ENCODE measurements at places on chromosomes 12 and 14.
A peak's percentile ranks its signal among the peaks of the same experiment; 100 is the strongest.

- DNase-seq: peak; percentile 43
Measured at GRCh38 chr14:98138666-98139065, 1133.3 kb downstream of the BCL11B start.

GRCh38 chr12:75329918-75330826 is at the start of gene CAPS2:
Gene CAPS2, minus strand, starts transcription at chr12:75330324. Its CDS starts 3,826 bp downstream, at chr12:75326498.
- DNase-seq: peak; percentile 62

GRCh38 chr14:91282954-91283645 is 38.6 kb upstream of the GPR68 start:
- DNase-seq: no peak

GRCh38 chr12:108218921-108219320 is 89.8 kb downstream of the WSCD2 start:
- no peak for DNase-seq

DNA sequence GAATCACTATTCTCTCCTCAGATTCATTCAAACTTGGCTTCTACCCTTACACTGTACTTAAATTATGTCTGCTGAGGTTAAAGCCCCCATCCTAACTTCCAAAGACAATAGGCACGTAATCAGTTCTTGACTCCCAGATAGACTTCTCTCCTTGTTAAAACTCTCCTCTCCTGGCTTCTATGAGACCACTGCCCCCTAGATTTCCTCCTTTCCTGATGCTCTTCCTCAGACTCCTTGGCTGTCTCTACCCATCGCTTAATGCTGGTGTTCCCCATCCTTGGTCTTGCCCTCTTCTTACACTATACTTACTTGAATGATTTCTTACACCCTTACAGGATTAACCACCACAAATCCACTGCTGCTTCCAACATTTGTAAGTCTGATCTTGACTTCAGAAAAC is 32.8 kb downstream of the TC2N start:
- no peak for DNase-seq

GRCh38 chr12:102407776-102408486 is 72.4 kb downstream of the IGF1 start:
- no peak for DNase-seq

GRCh38 chr12:128178565-128178964 is 88.4 kb upstream of the TMEM132C start:
- no peak for DNase-seq

DNA sequence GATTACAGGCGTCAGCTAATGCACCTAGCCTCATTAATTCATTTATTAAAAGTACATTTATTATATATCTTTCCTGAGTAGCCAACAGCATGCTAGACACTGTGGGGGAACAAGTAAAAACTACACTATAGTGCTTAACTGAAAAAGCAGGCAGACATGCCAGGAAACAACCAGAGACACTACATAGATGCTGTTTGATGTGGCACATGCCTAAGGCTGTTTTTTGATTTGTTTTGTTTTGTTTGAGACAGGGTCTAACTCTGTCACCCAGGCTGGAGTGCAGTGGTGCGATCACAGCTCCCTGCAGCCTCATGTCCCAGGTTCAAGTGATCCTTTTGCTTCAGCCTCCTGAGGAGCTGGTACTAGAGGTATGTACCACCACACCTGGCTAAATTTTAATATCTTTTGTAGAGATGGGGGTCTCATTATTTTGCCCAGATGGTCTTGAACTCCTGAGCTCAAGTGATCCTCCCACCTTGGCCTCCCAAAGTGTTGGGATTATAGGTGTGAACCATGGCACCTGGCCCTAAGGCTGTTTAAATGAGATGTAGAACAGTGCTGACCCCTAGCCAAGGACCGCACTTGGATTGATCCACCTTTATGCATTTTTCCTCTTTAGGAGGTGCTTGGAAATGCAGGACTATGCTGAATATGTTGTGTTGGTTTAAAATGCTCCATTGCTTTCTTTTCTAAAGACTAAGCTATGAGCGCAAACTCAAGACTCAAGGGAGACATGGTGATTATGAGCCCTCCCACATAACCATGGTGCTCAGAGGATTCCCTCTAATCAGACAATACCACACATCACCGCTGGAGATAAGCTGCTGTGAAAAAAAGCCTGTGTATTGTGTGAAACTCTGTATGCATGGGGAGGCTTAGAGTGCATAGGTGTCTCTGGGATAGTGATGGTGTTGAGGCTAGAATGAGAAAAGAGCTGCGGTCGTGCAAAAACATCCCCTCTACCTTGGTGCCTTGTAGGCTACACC is 10.5 kb upstream of the C14orf93 start:
- DNase-seq: no peak

GRCh38 chr14:54715239-54715638 is 148.3 kb downstream of the SAMD4A start:
- no peak for DNase-seq

DNA sequence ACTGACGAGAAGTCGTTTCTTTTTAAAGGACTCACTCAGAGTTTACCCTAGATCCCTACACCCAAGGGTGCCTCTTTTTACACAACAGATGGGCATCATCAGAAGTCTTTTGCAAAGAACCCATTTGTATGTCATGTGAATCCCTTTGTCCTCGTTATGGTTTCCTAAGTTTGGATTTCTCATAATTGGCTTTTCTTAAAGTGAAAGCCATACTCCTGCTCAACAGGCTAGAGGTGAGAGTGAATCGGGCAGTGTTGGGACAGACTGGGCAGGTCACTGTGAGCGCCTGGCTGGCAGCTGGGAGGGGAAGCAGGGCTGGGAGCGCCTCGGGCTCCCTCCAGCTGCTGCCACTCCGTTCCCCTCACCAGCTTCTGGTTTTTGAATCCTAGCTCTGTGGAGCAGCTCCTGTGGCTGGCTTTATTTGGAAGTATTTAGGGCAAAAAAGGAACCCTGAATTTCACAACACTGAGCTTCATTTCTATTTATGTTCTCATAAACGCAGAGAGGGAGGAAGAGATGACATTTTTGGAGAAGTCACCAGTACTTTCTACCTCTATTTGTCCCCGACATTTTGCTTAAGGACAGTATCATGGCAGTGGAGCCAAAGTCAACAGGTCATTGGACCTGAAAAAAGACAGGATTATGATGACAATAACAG is 63.8 kb upstream of the ACTN1 start:
- DNase-seq: no peak

GRCh38 chr14:80927083-80927989 is 14.2 kb downstream of the CEP128 start:
- no peak for DNase-seq

DNA sequence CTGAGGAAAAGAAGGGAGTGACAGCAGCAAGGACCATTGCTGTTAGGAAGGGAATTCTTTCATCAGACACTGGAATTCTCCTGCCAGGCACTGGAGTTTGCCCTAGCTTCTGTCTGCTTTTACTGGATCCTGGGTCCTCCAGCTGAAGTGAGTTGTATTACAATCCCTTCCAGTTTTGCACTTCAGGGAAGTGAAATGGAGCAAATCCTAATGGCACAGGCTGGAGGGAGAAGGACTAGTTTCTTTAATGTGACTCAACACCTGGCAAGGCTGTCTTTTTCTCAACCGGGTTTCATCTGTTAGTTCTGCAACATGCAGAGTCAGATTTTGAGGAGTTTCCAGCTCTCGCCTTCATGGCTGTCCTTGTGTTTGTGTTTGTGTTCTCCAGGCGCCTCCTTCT is 45.8 kb downstream of the ETV6 start:
- DNase-seq: no peak

- no peak for DNase-seq
Measured at GRCh38 chr14:54881235-54881760, 21.3 kb downstream of the GCH1 start.

- no peak for DNase-seq
Measured at GRCh38 chr12:31029916-31030562, 43.6 kb upstream of the DDX11 start.

DNA sequence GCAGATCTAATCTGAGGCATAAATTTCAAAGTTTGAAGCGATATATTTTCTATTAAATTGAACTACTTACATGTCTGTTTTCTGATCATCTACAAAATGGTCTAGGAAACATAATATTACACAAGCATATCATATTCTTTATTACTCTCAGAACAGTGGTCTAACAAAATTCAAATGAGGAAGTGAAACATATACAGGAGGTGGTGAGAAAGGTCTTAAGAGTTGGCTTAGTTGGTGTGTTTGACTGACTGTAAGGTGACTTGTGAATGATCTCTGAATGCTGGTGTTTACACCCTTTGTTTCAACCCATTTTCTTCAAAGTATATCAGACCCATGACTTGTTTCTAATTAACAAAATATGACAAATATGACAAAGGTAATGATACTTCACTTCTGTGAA is 1156.8 kb downstream of the SLC16A7 start:
- no peak for DNase-seq

- no peak for DNase-seq
Measured at GRCh38 chr12:98646294-98647090, 1.4 kb downstream of the APAF1 start.

DNA sequence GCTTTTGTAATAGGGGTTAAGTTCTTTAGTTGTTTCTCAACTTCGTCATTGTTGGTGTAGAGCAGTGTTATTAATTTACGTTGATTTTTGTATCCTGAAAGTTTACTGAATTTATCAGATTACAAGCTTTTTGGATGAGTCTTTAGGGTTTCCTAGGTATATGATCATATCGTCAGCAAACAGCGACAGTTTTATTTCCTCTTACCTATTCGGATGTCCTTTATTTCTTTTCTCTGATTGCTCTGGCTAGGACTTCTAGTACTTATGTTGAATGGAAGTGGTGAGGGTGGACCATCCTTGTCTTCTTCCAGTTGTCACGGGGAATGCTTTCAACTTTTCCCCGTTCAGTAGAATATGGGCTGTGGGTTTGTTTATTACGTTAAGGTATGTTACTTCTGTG is 37.8 kb downstream of the AEBP2 start:
- DNase-seq: no peak

GRCh38 chr12:64670919-64671639 is 60.8 kb downstream of the RASSF3 start:
- no peak for DNase-seq

DNA sequence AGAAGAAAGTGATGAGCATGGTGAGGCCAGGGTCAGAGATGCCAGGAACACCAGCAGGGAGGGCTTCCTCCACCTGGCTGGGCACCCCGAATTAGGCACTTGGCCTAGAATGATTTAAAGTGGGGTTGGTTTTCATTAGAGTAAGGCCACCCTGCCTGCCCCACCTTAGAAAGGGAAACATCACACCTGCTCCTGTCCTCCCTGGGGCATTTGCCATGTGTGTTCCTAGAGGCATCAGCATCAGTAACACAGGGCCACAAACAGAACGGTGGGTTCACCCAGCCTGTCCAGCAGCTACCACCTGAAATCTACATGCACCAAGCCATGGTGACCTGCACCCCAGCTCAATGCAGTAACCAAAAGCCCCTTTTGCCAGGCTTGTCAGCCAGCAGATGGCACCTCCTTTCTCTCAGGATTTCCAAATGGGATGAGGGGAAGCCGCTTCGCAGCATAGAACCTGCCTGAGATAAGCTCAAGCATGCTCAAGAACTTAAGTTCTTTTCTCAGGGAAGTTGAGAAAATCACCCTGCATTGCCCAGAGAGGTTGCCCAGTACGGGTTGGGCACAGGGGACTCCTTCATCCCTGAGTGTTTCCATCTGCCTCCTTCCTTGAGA is 338.8 kb downstream of the DPF3 start:
- no peak for DNase-seq

GRCh38 chr12:118017926-118018325 is 1.4 kb downstream of the RFC5 start:
- DNase-seq: no peak

DNA sequence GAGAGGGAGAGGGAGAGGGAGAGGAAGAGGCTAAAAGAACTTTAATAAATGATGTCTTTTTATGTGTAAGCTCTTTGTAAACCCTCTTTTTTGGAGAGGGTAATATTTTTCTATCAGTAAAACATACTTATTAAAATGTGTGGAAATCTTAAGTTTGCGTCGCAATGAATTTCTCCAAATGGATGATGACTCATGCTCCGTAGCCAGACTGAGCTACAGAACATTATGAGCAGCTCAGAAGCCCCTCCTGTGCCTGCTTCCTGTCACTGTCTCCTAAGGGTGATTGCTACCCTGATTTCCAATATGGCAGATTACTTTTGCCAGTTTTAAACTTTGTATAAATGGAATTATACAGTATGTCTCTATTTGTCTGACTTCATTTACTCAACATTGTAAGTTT is 13.0 kb upstream of the PYGL start:
- no peak for DNase-seq

GRCh38 chr12:124861492-124861891 is 2.2 kb downstream of the SCARB1 start:
- DNase-seq: no peak

DNA sequence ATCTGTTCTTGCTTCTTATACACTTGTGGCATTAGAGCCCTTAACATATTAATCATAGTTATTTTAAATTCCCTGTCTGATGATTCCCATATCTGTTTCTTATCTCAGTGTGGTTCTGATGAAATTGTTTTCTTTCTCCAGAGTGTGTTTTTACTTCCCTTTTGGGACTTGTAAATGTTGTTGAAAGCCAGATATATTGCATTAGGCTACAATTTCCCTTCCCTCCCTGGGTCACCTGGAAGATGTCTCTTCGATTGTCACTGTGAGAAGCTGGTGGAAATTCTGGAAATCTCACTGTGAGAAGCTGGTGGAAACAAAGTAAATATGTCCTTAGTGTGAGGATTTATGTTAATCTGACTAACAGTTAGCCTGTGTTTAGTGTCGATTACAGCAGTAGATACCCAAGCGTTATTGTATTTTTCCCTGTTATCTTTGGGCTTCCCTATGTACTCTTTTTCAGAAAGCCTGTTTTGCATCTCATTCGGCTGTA is 717.3 kb downstream of the TRHDE start:
- DNase-seq: no peak

DNA sequence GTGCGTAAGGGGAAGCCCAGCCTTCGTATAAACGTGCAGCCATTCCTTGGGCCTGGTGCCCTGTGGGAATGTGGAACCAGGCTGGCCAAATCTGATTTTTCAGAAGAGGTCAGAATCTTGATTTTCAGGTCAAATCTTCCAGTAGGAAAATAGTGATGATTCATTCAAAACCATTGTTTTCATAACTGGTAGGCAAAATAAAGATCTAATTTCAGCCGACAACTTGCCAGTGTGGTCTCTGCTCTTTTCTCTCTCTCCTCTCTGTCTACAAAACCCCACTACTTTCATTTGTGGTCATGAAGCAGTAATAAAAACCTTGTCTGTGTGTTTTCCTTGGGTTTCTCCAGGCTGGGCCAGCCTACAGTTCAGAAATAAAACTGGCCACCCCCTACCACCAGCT is 135.1 kb downstream of the RBM19 start:
- no peak for DNase-seq

DNA sequence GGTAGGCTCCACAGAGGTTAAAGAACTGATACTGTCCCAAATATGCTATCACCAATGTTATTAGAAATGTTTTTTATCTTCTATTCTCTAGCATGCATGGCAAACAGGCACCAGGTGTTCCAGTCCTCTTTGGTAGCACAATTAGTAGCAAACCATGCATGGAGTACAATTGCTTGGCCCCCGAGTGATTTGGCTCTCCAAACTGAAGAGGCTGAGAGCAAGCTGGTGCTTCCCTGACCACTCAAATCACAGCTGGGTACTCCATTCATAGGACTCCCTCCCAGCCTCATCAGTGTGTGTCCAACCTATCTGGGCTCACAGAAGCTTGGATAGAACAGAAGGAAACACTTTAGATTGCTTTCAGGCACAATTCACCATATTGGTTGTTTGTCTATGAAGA is 93.4 kb downstream of the DIO2 start:
- no peak for DNase-seq
